Kidney epithelial cell (primary cell): ENCODE measurements at places on chromosomes 2 and 18. TPM values are rescaled to one million over a fixed set of nuclear protein-coding genes. Genes with fewer than 3 reads are reported as not detected.

GRCh38 chr2:196130039-196130825, 41.1 kb downstream of the STK17B start:
- DNase-seq, result no peak

Gene TEX44
- total RNA-seq, result not detected in 2 replicates

Gene RAB6D
- total RNA-seq, result 0.27 and 0.63 TPM in 2 replicates

- DNase-seq, result no peak
These were observed 4.4 kb downstream of the CCDC88A start for GRCh38 chr2:55415300-55415699.

- no peak for DNase-seq
These were observed 63.9 kb downstream of the SMIM21 start for GRCh38 chr18:75363446-75364225.

Gene ROCK1
- total RNA-seq, result 25.1 and 35.3 TPM in 2 replicates

Gene ICOS
- total RNA-seq, result not detected in 2 replicates

Gene ZSWIM2
- not detected in 2 replicates for total RNA-seq

GRCh38 chr2:24816884-24817283, 23.7 kb downstream of the CENPO start:
- DNase-seq, result no peak

DNA sequence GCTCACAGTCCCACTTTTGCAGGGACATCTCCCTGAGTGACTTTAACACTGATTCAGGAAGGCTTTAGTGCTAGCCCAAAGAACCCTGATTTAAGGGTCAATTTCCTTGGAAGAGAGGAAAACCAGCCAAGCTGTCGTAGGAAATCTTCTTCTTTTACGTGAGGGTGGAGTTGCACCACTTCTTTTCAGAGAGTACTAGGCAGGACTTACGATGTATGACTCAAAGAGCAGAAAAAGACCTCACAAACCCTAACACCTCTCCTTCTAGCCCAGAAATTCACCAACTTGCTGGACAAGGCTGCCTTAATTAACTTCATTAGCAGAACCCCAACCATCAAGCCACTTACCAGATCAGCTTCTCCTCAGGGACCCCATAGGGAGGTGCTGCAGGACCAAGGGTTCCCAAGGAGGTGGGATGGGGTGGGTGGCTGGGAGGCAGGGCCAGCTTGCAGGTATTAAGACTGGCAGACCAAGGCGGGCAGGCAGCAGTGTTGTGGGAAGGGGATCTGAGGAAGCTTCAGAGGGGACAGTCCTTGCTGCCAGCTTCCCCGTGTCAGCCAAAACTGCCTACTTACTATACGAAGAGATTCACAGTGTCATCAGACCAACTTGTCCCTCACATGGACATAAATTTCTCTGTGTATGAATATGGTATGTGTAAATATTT, 6.7 kb downstream of the SERPINB2 start:
- DNase-seq, result no peak

DNA sequence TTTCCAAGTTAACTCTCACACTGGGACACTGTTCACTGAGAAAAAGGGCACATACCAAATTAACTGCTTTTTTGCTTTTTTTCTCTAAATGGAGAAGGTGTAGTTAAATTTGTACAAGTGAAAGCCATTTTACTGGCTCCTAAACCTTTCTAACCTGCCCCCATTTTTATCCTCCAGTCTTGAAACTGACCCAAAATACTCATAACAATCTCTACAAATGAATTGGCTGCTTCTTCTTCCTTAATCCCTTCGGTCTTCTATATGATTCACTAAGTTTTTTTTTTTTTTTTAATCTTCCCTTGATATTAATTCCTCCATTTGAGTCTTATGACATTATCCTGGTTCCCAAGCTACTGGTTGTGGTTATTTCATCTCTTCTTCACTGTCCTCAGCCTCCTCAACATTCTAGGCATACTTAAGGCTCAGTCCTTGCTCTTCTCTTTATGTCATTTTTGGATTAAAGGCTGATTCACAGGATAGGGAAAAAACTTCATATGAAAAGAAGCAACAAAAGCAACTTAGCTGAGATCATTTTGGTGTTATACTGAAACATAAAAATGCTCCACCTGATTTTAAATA, 19.8 kb downstream of the ORC2 start:
- no peak for DNase-seq

- DNase-seq, result no peak
These were observed 34.7 kb upstream of the REEP1 start for GRCh38 chr2:86372133-86372532.

- no peak for DNase-seq
These were observed 84.4 kb upstream of the NARS1 start for GRCh38 chr18:57705832-57706595.

Gene KCNG2
- total RNA-seq, result not detected in 2 replicates

- DNase-seq, result no peak
These were observed 371.1 kb upstream of the ID2 start for GRCh38 chr2:8310557-8311455.

- DNase-seq, result no peak
These were observed 6.7 kb downstream of the COA5 start for GRCh38 chr2:98601532-98602132.

- no peak for DNase-seq
These were observed 29.7 kb upstream of the CHST9 start for GRCh38 chr18:27214831-27215230.

Gene VWC2L
- not detected in 2 replicates for total RNA-seq

Gene KDM3A
- 20.4 and 21.9 TPM in 2 replicates for total RNA-seq

Gene FTCDNL1
- 0.29 and 1.3 TPM in 2 replicates for total RNA-seq

DNA sequence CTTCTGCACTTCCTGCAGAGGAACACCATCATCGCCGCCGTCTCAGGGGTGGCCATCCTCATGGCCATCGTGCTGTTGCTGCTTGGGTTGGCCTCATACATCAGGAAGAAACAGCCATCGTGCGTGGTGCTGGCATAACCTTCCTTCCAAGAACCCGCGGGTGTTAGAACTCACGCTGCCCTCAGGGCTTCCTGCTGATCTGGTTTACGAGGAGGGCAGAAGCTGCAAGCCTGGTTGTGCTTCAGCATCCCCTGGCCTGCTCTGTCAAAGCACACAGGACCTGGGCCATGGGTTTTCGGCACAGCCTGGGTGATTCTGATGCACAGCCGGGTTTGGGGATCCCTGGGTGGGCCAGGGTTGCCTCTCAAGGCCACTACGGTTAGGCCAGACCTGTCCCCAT, 12.2 kb upstream of the ZAP70 start:
- no peak for DNase-seq

DNA sequence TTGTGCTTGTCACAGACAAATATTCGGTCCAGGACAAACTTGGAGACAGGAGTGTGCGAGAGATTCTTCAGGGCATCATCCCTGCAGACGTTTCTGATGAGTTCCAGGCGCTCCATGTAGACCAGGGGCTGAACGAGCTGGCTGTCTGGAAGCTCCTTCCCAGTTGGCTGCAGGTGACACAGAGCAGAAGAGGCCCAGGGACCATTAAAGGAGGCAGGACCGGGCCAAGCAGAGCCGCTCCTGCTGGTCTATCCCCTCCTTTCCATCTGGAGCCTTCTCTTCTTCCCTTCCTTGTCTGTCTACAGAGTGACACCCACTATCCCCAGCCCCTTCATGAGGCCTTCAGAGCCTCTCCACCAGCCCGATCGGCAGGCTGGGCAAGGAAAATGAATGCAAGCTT, 19.5 kb downstream of the CHST10 start:
- DNase-seq, result no peak

GRCh38 chr2:136238286-136239078, 120.5 kb upstream of the CXCR4 start:
- DNase-seq, result no peak

DNA sequence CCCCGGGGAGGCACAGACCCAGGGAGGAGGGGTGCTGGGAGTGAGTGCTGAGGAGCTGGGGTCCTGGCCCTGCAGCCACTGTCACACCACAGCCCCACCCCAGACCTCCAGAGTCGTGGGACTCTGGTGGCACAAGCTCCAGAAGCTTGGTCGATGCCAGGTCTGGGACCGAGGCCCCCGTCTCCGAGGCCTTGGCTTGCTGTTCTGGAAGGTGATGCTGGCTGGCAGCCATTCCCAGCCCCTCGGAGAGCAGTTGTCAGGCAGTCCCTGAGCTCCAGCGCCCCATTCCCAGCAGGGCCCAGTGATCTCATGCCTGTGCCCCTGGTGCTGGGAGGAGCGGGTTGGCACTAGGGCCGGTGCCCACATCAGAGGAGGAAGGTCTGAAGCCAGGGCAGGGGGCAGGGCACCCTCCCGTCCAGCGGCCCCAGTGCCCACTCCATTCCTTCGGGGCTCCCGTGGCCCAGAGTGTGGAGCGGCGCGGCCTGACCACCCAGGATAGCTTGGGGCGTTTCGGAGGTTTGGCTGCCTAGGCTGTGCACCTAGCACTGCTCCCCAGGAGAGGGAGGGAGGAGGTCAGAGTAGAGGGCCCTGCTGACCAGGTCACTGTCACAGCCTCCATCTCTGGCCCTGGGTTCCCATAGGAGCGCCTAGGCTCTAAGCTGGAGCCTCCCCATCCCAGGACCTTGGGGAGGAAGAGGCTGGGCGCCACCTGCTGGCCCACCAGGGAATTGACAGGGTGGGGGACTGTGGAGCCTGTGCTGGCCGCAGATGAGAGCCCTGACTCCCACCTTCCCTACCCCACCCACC, 16.8 kb upstream of the ALPI start:
- no peak for DNase-seq

Gene MRPS5
- 44.9 and 66.1 TPM in 2 replicates for total RNA-seq

Gene CD8A
- total RNA-seq, result 0.14 and 1.5 TPM in 2 replicates

DNA sequence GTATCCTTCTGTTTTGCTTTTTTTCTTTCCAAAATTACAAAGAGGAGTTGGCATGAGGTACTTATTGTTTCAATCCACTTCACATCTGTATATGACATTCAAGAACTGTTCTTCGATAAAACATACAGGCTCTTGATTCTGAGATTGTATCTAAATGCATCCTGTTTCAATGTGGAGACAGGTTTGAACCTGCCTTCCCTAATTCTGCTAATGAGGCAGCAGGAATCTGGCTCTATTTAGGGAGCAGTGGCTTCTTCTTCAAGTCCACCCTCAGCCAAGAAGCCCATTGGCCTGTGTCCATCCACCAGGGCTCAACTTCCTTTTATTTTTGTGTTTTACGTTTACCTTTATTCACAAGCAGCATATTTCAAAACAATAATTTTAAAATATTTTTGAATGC, 84.8 kb upstream of the PIK3C3 start:
- no peak for DNase-seq

Gene HOXD13
- total RNA-seq, result not detected in 2 replicates

DNA sequence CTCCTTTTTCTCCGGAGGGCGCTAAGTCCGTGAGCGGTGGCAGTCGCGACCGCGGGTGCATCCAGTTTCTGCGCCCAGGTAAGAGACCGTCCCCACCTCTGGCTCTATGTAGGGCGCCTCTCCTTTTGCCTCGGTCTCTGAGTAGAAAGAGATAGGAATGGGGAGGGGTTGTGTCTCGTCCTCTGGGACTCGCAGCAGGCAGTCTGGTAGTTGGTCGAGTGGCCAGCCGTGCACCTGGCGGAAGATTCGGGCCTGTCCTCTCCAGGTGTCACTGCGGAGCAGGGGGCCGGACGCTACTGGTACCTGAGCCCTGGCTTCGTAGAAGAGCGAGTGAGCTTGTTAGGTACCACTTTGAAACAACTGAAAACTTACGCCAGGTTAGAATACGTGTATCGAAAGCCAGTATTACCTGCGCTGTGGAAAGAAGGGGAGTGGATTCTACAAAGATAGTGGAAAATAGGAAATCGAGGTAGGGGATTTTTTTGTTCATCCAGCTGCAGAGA, 403 bp downstream of the MAP2 start:
- no peak for DNase-seq

- DNase-seq, result no peak
These were observed 306.5 kb downstream of the STK39 start for GRCh38 chr2:167940734-167941507.

Gene SP3
- 52.6 and 68.9 TPM in 2 replicates for total RNA-seq

Gene FN1
- 2,584 and 2,610 TPM in 2 replicates for total RNA-seq

DNA sequence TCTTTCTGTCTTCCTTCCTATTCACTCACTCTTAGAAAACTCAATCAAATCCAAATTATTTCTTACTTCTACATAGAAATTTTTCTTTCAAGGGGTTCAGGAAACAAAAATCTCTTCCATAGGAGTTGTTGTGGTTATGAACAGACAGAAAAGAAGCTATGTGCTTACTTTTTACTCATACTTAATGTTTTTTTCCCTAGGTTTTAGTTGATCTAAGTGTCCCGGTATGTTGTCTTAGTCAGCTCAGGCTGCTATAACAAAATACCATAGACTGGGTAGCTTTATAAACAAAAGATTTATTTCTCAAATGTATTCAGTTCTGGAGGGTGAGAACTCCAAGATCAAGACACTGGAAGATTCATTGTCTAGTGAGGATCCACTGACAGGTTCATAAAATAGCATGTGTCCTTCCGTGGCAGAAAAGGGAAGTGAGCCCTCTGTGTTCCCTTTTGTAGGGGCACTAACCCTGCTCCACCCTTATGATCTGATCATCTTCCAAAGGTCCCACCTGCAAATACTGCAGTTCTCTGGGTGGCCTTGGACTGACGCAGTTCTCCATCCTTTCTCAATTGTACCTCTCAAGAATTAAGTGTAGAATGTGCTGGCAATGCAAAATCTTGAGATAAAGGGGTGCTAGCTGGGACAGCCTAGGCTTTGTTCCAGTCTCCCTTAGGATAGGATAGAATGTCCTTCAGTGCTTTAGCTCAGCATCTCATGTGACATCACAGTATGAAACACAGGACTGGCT, 14.4 kb upstream of the VRK2 start:
- no peak for DNase-seq

- no peak for DNase-seq
These were observed 1.7 kb downstream of the TUBB6 start for GRCh38 chr18:12309683-12310198.

Gene ZSCAN30
- total RNA-seq, result 11.3 and 16.8 TPM in 2 replicates

Gene TFCP2L1
- total RNA-seq, result 4.5 and 5.9 TPM in 2 replicates

Gene CCDC74A
- total RNA-seq, result 24.2 and 33.3 TPM in 2 replicates

DNA sequence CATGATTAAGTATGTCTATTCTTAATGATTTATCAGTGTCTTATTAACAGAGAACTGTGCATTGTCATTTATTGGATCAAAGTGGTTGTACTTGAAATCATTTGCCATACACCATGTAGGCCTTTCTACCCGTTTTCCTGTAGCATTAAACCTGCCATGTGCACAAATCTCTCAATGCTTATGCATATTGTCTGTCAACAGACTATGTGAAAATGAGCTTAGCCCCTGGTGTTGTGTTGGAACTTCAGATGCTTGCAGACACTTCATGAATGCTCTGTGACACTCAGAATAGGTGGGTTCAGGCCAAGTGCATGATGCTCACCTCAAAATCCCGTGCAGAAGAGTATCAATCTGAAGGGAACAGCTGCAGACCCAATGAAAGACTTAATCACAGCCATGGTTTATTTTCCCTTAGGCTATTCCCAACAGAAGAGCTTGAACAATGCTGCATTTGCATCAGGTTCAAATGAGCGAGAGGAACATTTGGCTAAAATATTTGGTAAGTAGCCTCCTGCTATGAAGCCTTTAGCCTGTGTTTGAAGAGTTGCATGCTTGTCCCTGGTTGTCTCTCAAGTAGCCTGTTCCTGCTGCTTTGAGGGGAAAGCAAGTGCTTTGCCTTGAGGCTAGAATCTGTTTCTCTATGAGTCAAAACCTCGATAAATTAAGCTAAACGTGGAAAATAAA, 6.1 kb downstream of the C2orf92 start:
- DNase-seq, result no peak

Gene IL36G
- not detected in 2 replicates for total RNA-seq

- DNase-seq, result no peak
These were observed 30.6 kb upstream of the DYSF start for GRCh38 chr2:71422786-71423185.
